Glomerular endothelial cell (primary cell): ENCODE measurements at places on chromosomes 7 and 10. TPM values are rescaled to one million over a fixed set of nuclear protein-coding genes. Genes with fewer than 3 reads are reported as not detected.

OR2A42 gene
- not detected in 2 replicates for total RNA-seq

RBM20 gene
- total RNA-seq = 0.29 and 0.68 TPM in 2 replicates

TSPAN15 gene
- 189 and 426 TPM in 2 replicates for total RNA-seq

HECTD2 gene
- total RNA-seq = 3.9 and 8.0 TPM in 2 replicates

NT5C2 gene
- 38.7 and 43.9 TPM in 2 replicates for total RNA-seq

SPDYE8 gene
- total RNA-seq = not detected in 2 replicates

ADARB2 gene
- total RNA-seq = 0.23 and 0.39 TPM in 2 replicates

HKDC1 gene
- total RNA-seq = 0.58 and 5.7 TPM in 2 replicates

LIPJ gene
- not detected in 2 replicates for total RNA-seq

MMRN2 gene
- total RNA-seq = 153 and 243 TPM in 2 replicates

UCN3 gene
- total RNA-seq = not detected in 2 replicates

ZFYVE27 gene
- total RNA-seq = 11.4 and 22.6 TPM in 2 replicates

CYP2E1 gene
- total RNA-seq = 0.64 TPM in 1 of 2 replicates, not detected in the other
